HTR-8/SVneo (cell line): ENCODE measurements at places on chromosomes 12 and 14.

- no peak for DNase-seq
These were observed 101.0 kb upstream of the PWP1 start for GRCh38 chr12:107584563-107584962.

GRCh38 chr12:3273409-3273853 is 196.3 kb downstream of the TSPAN9 start:
- peak; percentile 63 for DNase-seq

DNA sequence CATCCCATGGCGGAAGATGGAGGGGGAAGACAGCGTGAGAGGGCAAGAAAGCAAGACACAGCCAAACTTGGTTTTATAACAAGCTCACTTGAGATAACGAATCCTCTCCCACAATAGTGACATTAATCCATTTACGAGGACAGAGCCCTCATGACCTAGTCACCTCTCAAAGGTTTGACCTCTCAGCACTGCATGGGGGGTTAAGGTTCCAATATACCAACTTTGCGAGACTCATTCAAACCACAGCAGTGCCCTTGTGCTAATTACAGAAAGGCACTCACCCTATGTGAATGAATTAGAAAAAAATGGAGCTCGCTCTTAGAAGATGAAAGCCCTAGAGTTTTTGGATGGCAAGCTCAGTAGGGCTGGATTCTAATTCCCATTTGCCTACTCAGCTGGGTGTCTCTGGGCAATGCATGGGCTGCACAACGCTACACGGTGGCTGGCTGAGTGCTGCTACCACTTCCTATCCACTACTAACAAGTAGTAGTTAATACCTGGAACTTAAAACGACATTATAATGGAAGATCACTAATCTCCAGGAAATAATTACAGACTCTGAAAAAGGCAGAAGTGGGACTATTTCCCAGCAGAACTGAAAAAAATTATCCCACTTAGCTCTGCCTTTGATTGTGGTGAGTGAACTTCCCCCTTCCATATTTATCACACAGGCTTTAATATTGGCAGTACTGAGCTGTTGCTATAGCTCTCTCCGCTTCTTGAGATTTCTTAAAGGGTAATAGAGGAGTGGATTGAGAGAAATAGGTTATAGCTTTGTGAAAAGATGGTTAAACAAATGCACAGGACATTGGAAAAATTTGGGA is 27.5 kb downstream of the TESPA1 start:
- no peak for DNase-seq

DNA sequence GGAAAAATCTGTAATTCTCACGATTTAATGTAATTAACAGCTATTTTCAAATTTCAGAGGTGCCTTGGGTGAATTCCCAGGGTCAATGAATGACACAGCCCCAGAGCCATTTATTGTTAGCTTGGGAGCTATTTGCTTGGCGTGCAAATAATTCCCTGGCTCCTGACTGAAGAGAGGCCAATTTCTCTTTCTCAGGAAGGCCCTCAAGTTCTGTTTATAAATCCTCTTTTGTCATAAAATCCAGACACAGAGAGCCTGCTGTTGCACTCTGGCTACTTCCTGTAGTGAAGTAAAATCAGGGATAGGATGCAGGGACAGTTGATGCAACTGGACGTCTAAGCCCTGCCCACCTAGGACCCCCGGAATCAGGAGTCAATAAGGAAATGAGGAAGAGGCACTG is 154.3 kb downstream of the TMX1 start:
- no peak for DNase-seq

DNA sequence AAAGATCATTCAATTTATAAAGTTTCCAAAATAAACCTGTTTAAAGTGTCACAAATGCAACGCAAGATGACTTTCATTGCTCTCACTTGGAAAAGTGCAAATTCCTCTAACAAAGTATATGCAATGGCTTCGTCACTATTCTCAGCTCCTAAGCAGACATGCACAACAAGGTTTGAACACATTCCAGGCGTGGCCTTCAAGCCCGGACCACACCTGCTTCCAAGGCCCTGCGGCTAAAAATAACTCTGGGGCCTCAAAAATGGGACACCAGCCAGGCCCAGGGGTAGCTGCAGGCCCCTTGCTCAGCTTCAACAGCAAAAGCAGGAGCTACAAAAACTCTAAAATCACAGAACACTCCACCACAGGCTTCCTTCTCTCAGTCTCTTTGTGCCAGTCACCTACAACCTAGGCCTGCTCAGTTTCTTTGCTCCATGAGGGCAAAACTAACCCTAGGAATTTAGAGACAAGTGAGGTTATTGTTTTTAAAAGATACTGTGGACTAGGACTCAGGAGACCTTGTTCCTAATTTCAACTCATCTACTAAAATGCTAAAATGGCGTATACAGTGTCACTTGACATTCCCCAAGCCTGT is 29.3 kb downstream of the DUSP16 start:
- DNase-seq, result no peak

GRCh38 chr14:34935488-34935887 is 47.3 kb upstream of the SRP54 start:
- no peak for DNase-seq

DNA sequence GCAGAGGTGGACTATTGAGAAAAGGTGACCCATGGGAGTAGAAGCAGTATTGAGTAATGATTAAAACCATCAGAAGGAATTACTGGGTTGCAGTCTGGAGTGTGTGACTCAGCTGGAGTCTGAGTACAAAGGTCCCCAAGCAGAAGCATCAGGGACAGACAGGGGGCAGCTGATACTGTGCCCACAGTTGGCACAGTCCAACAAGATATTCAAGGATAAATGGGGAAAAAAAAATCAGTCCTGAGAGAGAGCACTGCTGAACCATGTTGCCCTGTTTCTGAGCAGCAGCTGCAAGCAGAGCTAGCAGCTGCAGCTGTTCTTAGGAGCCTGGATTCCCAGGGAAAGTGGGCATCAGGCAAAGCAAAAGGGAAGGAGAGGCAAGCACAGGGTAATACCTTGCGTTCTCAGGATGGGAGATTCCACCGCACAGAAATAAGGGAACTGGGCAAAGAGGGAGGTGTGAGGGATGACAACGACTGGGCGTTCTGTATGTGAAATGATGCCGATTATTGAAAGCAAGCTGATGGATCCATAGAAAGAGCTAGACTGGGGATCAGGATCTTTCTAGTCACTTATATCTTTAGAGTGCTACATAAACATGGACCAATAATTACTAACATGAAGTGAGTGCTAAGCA is 17.7 kb downstream of the NEUROD4 start:
- no peak for DNase-seq

DNA sequence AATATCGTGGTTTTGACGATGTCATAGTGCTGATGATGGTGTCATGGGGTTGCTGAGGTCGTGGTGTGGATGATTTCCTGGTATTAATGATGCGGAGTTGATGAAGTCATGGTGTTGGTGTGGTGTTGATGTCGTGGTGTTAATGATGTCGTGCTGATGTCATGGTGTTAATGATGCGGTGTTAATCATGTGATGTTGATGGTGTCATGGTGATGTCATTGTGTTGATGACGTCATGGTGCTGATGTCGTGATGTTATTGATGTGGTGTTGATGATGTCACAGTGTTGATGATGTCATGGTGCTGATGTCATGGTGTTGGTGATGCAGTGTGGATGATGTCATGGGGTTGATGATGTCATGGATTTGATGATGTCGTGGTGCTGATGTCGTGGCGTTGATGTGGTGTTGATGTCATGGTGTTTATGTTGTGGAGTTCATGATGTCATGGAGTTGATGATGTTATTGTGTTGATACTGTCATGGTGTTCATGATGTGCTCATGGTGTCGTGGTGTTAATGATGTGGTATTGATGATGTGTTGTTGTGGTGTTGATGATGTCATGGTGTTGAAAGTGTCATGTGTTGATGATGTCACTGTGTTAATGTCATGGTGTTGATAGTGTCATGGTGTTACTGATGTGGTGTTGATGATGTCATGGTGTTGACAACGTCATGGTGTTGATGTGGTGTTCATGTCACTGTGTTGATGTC is 48.5 kb upstream of the RIMBP2 start:
- DNase-seq, result no peak

- DNase-seq, result no peak
These were observed 15.5 kb downstream of the BCL11B start for GRCh38 chr14:99256483-99256874.

DNA sequence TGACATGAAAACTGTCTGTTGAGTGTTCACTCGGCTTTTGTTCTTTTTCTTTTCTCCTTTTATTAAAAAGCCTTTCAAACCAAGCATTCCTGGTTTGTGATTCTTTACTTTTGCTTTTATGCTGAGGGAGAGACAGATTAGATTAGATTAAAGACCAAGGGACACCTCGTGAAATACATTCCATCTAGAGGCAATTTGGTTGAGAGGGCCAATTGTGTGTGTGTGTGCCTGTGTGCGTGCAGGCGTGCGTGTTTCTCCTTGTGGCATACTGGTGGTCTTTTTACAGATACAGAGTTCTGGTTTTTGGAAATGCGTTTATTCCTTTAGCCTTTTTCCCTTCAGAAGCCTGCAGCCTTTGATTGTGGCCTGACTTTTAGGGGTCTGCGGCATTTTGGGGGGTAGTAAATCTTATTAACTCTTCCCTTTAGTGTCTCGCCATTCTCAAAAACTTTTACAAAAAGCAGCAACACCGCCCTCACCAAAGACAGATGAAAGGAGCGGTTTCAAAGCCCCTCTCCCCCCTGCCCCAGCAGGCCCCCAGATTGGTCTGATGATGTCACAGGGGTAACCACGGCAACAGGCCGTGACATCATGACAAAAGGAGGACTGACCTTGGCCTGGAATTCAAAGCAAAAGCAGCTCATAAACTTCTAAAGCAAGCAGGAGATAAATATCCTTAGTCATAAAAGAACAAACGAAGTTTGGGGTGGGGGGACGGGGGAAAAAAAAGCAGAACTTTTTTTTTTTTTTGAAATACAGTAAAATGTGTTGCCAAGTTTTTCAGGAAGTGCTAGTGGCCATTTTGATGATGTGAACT is 84.1 kb upstream of the TBX3 start:
- no peak for DNase-seq

DNA sequence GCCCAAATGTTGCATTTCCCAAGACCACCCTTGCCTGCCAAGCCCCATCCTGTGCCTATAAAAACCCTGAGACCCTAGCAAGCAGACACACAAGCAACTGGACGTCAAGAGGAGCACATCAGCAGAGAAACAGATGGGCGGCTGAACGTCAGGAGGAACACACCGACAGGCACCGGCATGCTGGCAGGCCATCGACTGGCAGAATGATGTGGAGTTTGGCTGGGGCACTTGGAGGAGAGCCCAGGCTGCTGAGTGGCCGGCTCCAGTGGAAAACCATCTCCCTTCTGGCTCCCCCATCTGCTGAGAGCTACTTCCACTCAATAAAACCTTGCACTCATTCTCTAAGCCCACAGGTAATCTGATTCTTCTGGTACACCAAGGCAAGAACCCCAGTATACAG is 130.1 kb downstream of the SLC41A2 start:
- DNase-seq, result no peak

- no peak for DNase-seq
These were observed 143.9 kb upstream of the HIF1A start for GRCh38 chr14:61551384-61551783.

- DNase-seq, result no peak
These were observed 6.9 kb downstream of the GALNT4 start for GRCh38 chr12:89517720-89518119.

GRCh38 chr14:54785136-54785777 is 117.4 kb downstream of the GCH1 start:
- DNase-seq, result no peak

DNA sequence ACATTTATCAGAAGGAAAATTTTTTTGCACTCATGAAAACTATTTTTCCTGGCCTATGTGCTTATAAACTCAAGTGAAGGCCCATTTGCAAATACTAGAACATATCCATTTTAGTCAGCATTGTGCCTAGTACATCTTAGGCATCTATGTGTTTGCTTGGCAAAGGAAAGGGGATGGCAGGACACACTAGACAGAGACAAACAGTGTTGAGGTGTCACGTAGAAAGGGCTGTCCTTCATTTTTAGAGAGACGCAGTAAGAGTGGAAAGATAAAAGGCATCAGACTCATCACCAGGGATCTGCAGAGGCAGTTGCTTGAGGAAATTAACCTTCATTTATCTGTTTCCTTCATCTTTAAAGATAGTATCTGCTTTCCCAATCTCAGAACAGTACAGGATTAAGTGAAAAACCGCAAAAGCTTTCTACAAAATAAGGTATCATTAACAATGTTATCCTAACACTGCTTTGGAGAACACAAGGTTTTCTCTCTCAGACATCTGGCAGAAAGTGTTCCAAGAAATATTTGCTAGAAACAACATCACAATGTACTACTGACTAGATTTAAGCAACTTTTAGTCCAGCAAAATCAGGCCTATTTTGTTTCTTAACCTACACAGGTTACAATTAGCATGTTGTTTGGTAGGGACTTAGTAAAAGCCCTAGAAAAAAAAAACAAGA is 2.0 kb downstream of the YBX3 start:
- DNase-seq, result no peak

- DNase-seq, result no peak
These were observed 92.9 kb downstream of the CCDC92 start for GRCh38 chr12:123879691-123880090.

GRCh38 chr12:18221726-18222125 is 39.6 kb upstream of the PIK3C2G start:
- no peak for DNase-seq

- DNase-seq, result no peak
These were observed 147.6 kb downstream of the RIMBP2 start for GRCh38 chr12:130568501-130568900.

DNA sequence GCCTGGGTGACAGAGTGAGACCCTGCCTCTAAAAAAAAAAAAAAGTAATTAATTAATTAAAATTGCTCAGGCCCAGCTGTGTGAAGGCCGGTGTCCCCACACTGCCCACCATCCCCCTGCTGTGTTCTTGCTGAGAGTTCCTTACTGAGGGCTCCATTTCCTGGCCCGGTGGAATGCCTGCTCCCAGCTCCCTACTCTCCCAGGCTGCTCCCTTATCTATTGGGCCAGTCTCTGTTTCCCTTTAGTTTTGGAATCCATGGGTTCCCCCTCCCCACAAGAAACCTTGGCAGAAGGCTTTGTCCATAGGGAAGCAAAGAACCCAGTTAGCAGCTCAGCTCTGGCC is 19.0 kb downstream of the MLXIP start:
- DNase-seq, result no peak

DNA sequence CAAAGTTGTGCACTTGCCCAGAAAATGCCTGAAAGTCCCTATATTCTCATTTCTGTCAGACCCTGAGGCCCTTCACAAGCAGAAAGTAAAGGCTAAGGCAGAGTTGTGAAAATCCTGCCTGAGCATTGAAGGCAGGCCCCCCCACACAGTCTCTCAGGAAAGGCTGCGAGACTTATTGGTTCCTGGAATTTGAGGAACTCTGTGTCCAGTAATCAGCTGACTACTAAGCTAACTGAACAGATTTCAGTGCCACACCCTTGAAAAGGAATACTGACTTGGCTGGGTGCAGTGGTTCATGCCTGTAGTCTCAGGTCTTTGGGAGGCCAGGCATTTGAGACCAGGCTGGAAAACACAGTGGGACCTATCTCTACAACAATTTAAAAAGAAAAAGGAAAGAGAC is 21.1 kb upstream of the PPP2R5E start:
- DNase-seq, result peak; percentile 72

GRCh38 chr14:53952533-53952932 is 4.1 kb downstream of the BMP4 start:
- DNase-seq, result no peak

DNA sequence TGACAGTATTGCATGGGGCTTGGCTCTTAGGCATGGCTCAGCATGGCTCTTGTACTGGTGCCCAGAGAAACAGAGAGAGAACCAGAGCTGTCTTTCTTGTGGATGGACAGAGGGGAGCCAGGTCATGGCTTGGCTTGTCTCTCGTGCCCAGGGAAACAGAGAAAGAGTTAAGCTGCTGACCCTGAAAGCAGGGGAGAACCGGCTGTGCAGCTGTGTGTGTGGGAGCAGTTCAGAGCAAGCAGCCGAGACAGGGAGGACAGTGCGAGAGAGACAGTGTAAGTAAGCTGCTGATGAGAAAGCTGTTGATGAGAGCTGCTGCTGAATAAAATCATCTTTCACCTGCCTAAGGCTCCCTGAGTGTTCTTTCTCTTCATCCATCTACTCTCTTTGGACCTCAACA is 61.3 kb upstream of the DDHD1 start:
- DNase-seq, result no peak
